Fibroblast of lung (primary cell): ENCODE measurements at places on chromosomes 16 and 17.

DNA sequence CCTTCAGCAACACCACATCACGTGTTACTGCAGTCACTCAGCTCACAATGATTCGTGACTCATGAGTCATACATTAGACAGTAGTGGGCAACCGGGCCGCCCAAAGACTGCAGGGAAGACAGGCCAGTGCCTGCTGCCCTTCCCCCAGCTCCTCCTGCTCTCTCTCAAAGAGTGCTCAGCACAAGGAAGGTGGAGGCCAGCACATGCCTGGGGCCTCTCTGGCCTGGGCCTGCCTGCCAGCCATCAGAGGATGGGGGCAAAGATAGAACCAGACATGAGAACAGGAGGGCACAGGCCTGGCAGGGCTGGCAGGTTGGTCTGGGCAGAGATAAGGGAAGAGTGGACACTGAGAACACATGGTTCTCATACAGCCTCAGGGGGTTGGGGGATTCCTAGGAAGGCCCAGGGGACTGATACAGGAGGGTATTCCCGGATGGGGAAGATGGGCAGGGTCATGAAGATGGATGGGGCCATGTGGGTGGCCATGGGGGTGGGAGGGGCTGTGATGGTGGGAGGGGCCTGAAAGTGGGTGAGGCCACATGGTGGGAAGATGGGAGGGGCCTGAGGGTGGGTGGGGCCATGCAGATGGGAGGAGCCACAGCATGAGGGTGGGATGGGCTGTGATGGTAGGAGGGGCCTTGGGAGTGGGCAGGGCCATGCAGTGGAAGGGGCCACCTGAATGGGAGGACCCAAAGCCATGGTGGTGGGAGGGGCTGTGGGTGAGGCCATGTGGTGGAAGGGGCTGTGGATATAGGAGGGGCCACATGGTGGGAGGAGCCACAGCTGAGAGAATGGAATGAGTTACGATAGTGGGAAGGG lies 29.0 kb downstream of the KATNB1 start:
- DNase-seq = peak; percentile 83

GRCh38 chr17:39573447-39574298 lies 34.0 kb downstream of the NEUROD2 start:
- peak; percentile 76 for DNase-seq

GRCh38 chr17:28846231-28846630 lies 3.6 kb upstream of the FAM222B start:
- DNase-seq = no peak

DNA sequence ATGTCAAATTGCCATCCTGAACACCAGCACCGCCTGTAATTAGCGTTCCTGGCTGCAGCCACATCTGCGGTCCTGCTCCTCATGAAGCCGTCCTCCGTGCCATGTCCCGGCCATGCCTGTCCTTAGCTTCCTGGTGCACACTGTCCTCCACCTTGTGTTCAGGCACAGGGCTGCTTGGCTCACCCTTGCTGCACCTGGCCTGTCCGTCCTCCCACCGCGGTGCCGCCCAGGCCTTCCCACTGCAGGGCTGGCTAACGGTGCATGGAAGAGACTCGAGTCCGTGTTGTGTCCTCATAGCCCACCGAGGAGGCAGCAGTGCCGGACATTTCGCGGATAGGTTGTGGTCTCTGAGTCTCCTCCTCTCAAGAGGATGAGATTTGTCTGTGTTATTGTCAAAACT lies 20.4 kb downstream of the DUSP14 start:
- DNase-seq = no peak

- no peak for DNase-seq
These were observed 43.2 kb downstream of the CRISPLD2 start for GRCh38 chr16:84862804-84863480.

GRCh38 chr17:60851181-60851580 lies 173.5 kb downstream of the BCAS3 start:
- no peak for DNase-seq

DNA sequence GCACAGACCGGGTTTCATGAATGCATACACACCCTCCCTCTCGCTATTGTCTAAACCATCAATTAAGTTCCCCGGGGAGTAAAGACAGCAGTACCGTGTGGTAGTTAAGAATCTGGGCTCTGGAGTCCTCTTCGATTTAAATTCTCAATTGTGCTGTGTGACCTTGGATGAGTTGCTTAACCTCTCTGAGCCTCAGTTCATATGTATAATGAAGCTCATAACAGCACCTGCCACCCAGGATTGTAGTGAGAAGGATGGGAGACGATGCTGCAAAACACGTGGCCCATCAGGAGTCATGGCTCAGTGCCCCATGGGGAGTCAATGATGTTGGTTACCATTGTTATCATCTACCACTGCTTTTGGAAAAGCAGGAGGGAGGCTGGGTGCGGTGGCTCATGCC lies 34.5 kb upstream of the KDM8 start:
- no peak for DNase-seq

- no peak for DNase-seq
These were observed 19.1 kb upstream of the DOC2B start for GRCh38 chr17:200586-200985.

DNA sequence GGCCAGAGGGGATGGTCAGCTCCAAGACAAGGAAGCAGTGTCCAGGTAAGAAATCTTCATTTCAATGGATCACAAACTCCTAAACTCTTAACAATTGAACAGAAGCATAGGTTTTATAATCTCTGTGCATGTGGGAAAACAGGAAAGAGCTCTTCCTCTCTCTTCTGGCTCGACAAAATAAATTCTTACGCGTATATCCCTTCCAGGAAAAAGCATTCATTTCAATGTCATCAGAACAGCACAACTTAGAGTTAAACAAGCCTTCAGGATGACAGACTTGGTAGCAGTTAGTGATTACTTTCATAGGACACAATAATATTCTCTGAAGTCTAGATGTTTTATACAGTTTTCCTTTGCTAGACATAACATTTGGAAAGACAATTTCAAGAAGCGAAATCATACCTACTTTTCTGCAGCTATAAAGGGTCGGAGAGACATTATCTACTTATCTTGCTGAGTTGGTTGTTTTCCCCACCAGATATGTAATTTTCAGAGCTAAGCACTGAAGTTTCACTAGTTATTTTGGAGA lies 19.3 kb upstream of the SLC35G3 start:
- no peak for DNase-seq

DNA sequence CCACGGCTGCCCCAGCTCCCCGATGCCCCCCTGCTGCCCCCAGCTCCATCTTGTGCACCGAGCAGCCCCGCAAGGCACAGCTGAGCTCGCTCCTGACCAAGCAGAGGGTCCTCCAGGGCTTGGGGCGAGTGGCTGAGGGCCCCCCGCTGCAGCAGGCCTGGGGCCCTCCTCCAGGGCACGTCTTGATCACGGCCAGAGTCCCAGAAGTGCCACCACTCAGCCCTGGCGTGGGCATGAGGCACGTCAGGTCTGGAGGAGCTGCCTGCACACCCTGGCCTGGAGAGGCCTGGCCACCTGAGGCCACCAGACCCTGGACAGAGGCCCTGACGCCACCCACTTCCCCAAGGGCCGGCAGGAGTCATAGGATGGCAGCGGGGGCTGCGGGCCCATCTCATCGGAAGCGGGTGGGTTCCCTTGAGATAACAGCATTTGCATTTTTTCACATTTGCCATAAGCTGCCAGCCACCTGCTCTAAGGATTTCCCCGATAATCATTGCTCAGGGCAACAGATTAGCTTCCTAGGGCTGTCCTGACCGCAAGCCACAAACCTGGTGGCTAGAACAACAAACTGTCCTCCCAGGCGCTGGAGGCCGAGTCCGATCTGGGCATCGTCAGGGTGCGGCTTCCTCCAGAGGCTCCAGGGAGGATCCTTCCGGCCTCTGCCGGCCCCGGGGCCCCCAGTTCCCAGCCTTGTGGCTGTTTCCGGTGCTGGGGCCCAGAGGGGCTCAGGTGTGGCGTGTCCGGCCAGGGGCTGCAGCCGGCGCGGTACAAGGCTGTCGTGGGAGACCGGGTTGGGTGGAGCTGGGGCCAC lies 23.9 kb upstream of the C1QTNF8 start:
- no peak for DNase-seq

- peak; percentile 31 for DNase-seq
These were observed at the start of gene RAC3 for GRCh38 chr17:82031303-82031884. TSS of gene RAC3 (plus strand) at chr17:82031678. CDS start at chr17:82031762, 84 bp downstream.

- no peak for DNase-seq
These were observed 979 bp downstream of the MAP3K14 start for GRCh38 chr17:45315648-45316433.

DNA sequence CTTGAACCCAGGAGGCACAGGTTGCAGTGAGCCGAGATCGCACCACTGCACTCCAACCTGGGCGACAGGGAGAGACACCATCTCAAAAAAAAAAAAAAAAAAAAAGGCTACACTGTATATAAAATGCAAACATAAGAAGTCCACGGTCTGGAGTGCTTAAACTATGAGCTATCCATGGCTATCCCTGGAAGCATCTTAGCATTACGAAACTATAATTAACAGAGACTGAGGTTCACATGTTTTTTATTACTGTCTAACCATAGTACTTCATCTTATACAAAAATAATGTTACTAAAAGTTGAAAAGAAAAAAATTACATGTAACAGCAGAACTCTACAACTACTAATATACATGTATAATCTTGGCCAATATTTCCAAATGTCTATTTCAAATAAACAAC lies 32.8 kb downstream of the HELZ start:
- DNase-seq = peak; percentile 42

DNA sequence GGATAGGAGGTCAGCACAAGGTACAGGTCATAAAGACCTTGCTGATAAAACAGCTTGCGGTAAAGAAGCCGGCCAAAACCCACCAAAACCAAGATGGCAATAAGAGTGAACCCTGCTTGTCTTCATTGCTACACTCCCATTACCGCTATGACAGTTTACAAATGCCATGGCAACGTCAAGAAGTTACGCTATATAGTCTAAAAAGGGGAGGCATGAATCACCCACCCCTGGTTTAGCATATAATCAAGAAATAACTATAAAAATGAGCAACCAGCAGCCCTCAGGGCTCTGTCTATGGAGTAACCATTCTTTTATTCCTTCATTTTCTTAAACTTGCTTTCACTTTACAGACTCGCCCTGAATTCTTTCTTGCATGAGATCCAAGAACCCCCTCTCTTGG lies 1.0 kb upstream of the HSBP1 start:
- DNase-seq = no peak
